ENCODE measurements at places on chromosomes 1 and 21.

DNA sequence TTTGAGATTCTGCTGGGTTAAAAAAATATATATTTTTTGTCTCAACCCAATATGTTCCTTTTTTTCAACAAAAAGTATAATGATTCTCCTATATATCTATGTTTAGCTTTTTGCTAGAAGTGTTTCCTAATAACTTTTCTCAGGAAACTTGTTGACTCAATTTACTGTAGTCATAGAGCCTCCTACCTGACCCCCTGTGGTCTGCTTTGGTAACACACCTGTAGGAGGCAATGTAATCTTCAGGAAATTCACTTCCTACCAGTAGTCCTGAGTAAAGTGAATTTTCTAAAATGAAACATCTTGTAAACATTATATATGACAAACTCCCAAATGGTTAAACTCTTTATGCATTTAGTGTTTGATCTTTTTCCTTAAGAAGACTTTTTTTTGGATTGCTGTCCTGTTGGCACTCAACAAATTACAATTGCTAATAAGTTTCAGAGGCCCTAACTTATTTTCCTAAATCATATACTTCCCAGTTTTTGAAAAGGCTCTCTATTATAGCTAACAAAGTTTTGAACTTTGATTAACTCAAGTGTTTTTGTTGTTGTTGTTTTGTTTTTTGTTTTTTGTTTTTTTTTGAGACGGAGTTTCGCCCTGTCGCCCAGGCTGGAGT is 118.3 kb downstream of the OLFML2B start:
- peak; percentile 39 for DNase-seq

- DNase-seq = no peak
These were observed 45.4 kb downstream of the NEK7 start for GRCh38 chr1:198201956-198202784.

GRCh38 chr21:32278103-32278502 is 746 bp downstream of the MIS18A start:
- peak; percentile 33 for DNase-seq

- DNase-seq = no peak
These were observed 4.6 kb downstream of the TNFRSF1B start for GRCh38 chr1:12171206-12172041.

DNA sequence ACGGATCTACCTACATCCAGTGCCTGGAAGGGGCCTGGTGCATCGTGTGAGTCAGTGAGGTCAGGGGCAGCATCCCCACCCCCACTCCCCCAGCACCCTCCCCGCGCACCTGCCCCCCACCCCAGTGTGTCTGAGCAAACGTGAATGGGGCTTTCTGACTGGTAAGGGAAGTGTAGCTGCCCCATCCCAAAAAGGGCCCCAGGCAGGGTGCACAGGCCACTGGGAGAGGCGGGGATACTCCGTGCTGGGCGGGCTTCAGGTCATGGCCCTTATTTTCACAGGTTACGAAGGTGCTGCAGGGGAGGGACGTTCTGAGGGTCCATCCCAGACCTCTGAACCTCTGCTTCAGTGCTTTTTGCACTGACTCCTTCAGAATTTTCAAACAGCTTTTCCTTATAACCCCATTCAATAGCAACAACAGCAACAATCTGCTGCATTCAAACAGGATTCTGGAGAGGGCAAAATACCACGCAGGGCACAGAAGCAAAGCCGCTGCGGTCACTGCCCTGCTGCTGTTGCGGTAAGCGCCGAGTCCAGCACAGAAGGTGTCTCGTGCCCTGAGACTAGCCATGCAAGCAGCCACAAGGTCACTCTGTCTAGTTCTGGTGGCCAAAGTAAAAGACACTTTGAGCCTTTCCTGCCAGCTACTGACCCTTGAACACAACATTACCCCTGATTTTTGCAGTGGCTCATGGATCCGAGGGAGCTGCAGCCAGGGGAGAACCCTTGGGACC is 10.3 kb downstream of the TTC34 start:
- DNase-seq = no peak

GRCh38 chr1:145995148-145995881 is 1.1 kb downstream of the TXNIP start:
- no peak for DNase-seq

Measured in activated CD8-positive, alpha-beta T cell treated with anti-CD3 and anti-CD28 coated beads, Interleukin-2, amount 10 ng/mL, durations not matched to agents 7 days and 5 days (primary cell).